ENCODE measurements at places on chromosomes 12 and 14.

DNA sequence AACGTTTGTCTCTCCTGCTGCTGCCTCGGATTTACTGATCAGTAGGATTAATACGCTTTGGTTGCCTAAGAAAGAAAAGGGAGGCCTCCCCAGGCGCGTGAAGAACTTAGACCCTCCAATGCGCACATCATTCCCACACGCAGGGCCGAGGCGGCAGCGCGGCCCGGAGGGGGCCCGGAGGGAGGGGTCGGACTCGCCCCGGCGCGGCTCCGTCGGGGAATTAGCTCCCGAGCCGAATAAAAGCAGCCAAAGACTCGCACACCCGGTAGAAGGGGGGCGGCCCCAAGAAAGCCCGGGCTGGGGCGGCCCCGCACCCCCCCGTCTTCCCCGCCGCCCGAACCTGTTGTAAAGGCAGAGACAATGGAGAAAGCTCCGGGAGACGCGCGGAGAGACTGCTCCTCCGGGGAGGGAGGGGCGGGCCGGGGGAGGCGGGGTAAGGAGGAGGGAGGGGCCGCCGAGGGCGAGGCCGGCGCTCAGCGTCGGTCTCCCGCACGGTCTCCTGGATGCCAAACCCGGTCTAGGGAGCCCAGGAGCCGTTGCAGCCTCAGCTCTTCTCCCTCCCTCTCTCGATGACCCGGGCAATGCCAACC, at the start of gene NELL2:
TSS of gene NELL2 (minus strand) at position 362 of the 590 bp plus-strand sequence. CDS start 446 bp downstream, outside the sequence.
- no peak for DNase-seq

DNA sequence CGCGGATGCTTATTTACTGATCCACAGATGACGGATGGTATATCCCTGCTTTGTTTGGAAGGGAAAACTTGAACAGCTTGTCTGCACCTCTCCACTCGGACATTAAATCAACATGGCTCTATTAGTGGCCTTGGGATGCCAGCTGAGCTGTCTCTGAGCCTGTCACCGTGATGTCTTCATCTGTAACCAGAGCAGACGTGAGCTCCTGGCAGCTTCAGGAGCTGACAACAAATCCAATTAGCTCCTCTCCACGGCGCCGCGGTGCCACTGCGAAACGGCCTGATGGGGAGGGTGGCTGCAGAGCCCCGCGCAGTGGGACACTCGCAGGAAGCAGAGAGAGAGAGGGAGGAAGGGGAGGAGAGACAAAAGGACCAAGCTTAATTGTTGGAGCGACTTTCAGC, 112.3 kb downstream of the PAPOLA start:
- DNase-seq: no peak

GRCh38 chr12:67269633-67270573, 745 bp downstream of the CAND1 start:
- DNase-seq: peak; percentile 31

DNA sequence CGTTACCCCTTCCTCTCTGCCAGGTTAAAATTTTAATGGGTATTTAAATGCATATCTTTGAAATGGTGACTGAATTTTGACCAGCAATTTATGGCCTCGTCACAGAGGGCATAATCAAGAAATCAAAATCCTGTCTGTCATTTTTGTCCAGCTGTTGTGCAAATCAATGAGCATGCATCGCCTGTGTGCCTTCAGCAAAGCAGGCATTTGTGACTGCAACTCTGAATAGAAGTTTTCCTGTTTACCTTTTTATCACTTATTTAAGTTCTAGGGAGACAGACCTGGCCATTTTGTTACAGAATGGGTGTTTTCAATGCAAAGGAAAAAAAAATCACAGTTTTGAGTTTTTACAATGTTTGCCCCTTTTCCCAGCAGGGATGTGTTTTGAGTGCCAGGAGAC, 107.4 kb downstream of the PPM1A start:
- no peak for DNase-seq

DNA sequence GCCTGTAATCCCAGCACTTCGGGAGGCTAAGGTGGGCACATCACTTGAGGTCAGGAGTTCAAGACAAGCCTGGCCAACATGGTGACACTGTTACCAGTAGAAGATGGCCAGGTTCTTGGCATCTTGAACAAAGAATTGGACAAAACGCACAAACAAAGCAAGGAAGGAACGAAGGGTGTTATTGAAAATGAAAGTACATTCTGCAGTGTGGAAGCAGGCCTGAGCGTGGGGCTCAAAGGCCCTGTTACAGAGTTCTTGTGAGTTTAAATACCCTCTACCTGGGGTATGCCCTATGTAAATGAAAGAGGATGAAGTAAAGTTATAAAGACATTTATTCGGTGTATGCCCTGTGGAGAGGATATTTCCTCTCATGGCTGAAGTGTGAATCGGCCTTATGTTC, 20.8 kb upstream of the CDK17 start:
- no peak for DNase-seq

GRCh38 chr14:65981192-65981843, 504.9 kb upstream of the CCDC196 start:
- DNase-seq: no peak

DNA sequence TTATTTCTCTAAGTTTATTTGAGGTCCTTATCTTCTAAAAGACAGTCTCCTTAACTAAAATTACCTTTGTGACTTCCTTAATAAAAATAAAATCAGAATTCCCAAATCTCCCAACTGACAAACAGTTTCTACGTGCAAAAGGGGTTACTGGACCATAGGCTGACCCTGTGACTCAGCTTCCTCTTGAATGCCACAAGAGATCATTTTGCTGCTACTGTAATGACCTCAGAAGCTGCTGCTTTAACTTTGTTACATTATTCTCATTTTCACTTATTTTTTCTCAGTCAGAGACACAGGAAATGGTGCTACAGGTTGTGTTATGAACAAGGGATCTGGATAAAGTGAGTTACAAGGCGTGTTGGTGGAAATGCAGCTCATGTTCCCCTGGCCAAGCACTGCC, 132.2 kb upstream of the TMTC2 start:
- no peak for DNase-seq

- no peak for DNase-seq
Measured at GRCh38 chr14:82230748-82231147, 697.1 kb upstream of the SEL1L start.

DNA sequence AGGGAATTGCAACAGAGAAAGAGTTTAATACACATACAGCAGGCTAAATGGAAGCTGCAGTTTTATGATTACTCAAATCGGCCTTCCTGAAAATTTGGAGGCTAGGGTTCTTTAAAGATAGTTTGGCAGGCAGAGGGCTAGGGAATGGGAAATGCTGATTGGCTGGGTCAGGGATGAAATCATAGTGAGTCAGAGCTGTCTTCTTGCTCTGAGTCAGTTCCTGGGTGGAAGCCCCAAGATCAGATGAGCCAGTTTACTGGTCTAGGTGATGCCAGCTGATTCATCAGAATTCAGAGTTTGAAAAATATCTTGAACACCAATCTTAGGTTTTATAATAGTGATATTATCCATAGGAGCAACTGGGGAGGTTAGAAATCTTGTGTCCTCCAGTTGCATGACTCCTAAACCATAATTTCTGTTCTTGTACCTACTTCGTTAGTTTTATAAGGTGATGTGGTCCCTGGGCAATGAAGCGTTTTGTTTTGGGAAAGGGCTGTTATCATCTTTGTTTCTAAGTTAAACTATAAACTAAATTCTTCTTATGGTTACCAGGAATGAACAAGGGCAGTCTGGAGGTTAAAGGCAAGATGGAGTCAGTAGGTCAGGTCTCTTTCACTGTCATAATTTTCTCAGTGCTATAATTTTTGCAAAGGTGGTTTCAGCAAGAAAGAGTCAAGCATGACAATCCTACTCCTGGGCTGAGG, 257.8 kb upstream of the CCDC196 start:
- DNase-seq: no peak

DNA sequence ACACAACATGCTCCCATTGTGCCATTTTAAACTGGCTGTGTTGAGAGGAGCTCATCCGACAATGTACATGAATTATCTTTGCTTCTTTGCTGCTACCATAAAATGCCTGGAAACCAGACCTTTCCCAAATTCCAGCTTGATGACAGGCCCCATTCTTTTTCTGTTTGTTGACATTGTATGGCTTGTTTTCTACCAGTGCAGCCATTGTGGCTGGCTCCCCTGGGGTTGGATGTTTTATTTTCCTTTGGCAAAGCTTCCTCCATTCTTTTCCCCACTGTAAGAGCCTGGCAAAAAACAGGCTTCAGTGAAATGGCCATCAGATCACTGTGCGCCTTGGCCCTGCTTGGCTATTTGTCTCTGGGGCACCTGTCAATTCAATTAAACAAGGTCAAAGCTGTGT, 532.5 kb downstream of the VRK1 start:
- no peak for DNase-seq

- DNase-seq: no peak
Measured at GRCh38 chr12:102958830-102959176, 1.3 kb downstream of the ASCL1 start.

GRCh38 chr14:104724407-104724980, 465 bp downstream of the ADSS1 start:
- DNase-seq: peak; percentile 28

DNA sequence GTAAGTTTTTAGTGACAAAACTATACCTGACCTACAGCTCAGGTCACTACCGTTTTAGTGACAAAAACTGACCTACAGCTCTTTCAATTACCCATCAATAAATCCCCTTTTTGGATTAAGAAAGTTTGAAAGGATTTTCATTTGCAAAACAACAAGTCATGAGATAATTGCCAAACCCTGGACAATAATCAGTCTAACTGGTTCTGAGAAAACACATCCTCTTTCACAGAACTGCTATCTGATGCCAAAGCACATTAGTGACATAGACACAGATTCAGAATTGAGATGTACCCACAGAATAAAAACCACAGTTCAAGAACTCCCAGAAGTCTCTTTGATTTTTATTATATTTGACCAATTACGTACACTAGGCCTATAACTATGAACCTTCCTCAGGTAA, 126.0 kb upstream of the COCH start:
- peak; percentile 53 for DNase-seq

DNA sequence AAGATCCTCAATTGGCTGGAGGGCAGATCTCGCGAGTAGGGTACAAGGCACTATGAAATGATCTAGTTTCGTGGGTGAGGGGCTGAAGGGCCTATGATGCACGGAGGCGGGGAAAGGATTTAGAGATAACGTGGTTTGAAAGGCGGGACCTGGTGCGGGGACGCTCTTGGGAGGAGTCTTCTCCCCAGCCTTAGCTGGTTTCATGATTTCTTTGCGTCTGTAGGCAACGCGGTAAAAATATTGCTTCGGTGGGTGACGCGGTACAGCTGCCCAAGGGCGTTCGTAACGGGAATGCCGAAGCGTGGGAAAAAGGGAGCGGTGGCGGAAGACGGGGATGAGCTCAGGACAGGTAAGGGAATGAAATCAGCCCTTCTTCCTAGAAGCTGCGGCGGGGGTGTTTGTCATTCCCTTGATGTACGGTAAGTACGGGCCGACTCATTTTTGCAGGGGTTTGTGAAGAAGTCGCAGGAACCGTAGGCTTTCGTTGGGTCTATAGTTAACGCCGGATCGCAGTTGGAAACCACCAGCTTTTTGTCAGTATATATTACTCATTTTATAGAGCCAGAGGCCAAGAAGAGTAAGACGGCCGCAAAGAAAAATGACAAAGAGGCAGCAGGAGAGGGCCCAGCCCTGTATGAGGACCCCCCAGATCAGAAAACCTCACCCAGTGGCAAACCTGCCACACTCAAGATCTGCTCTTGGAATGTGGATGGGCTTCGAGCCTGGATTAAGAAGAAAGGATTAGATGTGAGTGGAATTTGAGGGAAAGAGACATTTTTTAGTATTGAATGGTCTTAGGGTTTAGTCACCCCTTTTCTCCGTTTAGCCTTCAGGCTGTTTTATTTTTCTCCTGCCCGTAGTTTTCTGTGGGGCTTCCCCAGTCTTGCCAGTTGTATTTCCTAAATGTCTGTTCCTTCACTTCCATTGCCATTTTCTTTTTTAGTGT, 602 bp downstream of the APEX1 start:
- no peak for DNase-seq

DNA sequence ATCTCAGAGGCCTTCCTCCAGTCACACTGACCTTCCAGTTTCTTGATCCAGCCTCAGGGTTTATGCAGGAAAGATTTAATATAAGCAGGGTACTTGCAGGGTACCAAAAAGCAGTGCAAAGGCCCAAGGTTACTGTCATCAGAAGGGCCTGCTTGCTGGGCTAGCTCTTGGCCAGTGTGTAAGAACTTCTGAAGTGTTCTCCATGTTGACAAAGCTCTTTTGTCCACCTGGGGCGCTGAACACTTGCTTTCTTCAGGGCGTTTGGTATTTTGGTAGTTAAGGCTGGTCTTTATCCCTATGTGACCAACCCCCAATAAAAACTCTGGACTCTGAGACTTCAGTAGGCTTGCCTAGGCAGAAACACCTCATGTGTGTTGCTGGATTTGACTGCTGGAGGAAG, 69.7 kb downstream of the ZC3H14 start:
- DNase-seq: no peak

DNA sequence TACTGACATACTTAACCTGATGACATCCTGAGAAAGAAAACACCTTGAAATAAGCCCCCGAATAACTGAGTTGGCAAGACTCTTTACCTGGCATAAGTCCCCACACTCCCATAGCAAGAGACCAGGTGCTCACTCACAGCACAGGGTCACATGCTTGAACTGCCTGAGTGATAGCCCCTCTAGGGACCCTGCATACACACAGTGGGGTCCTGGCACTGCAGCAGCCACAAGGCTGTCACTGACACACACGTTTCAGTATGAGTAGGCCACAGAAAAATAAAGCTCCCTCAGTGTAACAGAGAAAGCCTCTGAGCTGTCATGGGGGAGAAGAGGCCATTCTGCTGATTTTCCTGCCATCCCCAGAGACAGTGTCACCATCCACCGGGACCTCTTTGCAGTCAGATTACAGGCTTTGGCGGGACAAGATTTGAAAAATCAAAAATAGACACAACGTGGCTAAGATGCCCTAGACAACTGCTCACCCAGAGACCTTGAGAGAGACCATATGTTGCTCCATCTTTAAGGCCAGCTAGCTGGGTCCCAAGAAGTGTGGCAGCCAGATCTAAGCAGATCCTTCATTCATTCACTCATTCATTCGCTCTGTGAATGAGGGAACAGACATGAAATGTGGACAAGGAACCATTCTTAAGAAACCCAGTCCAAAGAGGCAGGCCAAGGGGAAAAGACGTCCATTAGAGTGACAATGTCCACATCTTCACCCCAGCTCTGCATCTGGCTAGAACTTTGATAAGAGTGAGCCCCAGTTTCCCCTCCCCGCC, 1.6 kb downstream of the SCARB1 start:
- peak; percentile 56 for DNase-seq

GRCh38 chr14:55771242-55771981, 191.4 kb downstream of the KTN1 start:
- DNase-seq: no peak

DNA sequence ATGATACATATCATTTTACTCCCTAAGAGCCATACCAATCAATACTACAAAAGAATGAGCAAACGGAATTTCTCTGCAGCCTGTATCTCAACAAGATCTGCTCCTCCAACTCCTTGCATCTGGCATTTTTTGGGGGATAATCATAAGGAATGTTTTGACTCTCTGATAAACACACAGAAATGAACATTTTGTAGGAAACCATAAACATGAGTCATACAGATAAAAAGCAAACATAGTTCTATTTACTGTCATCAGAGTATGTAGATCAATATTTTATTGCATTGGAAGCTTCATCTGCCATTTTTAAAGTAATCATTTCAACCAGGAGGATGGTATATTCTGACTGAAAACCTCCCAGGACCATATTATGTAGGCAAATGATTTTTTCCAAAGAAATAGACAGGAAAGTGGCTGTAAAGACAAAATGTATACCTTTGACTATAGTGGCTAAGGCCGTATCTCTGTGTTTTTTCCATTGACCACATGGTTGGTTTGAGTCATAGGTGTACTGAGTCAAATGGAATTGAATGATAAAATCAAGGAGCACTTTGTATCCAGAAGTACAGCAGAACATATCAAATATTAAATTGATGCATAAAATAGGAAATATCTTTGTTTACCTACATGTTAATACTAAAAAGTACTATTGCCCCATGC, 32.4 kb upstream of the CD69 start:
- no peak for DNase-seq
